ENCODE measurements at places on chromosomes 1 and 21. TPM values are rescaled to one million over a fixed set of nuclear protein-coding genes. Genes with fewer than 3 reads are reported as not detected.

The CACHD1 gene
- 11.6 TPM for total RNA-seq

The KIF17 gene
- total RNA-seq = 3.0 TPM

The ATP1A4 gene
- total RNA-seq = not detected

The PADI2 gene
- 0.09 TPM for total RNA-seq

The GJA8 gene
- not detected for total RNA-seq

The KRTAP19-1 gene
- not detected for total RNA-seq

The AIM2 gene
- total RNA-seq = not detected

The HFM1 gene
- 0.49 TPM for total RNA-seq

The NBPF4 gene
- not detected for total RNA-seq

The DTL gene
- total RNA-seq = 47.7 TPM

The FAM177B gene
- total RNA-seq = not detected

The HENMT1 gene
- 4.1 TPM for total RNA-seq

The EVA1C gene
- total RNA-seq = 17.8 TPM

The LHX8 gene
- not detected for total RNA-seq

The RCSD1 gene
- 0.57 TPM for total RNA-seq

The UQCRHL gene
- total RNA-seq = 1.9 TPM

The TMEM54 gene
- 33.1 TPM for total RNA-seq

The PTGER3 gene
- total RNA-seq = 11.7 TPM

The OR2T29 gene
- not detected for total RNA-seq

The MPL gene
- total RNA-seq = not detected

The NFASC gene
- total RNA-seq = 25.9 TPM

All from fibroblast of the aortic adventitia (primary cell).